ENCODE measurements at places on chromosomes 2 and 18.

- DNase-seq, result no peak
Measured at GRCh38 chr2:120773186-120773800, 37.6 kb downstream of the GLI2 start.

- no peak for DNase-seq
Measured at GRCh38 chr2:128299628-128300027, 19.0 kb downstream of the HS6ST1 start.

DNA sequence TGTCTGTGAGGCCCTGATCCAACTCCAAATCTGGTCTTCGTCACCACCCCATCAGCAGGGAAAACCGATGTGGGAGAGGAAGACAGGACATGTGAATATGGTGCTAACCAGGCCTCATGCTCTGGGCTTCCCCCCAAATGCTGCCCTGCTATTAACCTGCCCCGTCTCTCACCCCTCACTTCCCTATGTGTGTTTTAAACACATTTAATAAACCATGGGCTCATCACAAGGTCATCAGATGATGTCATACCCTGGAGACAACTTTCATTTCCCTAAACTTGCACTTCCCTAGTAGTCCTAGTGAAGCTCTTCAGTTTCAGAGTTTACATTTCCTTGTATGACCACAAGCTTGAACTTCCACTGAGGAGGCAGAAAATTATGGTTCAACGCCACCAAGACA lies 49.9 kb downstream of the CD8B2 start:
- DNase-seq, result no peak

DNA sequence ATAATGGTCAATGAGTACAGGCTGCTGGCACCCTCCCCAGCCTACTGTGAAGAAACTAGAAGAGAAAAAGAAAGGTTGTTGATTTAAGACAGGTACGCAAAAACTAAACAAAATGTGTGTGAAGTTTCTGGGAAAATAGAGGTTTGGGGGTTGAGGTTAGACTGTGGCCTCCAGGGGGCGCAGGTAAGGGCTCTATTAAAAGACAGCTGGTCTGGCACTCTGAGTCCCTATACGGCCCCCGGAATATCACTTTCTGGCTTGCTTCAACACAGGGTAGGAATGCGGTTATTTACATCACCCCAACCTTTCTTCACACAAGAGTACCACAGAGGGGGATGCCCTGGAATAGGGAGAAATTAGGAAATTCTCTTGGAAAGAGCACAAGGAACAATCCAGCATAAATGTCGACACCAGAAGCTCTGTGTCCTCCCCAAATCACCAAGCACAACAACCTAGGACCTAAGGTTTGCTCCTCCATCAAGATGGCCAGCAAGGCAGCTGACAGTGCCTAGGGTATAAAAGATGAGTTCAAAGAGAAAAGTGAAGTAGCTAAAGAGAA lies 480.8 kb upstream of the KLHL29 start:
- no peak for DNase-seq

GRCh38 chr18:2635586-2635985 lies 19.9 kb upstream of the SMCHD1 start:
- no peak for DNase-seq

DNA sequence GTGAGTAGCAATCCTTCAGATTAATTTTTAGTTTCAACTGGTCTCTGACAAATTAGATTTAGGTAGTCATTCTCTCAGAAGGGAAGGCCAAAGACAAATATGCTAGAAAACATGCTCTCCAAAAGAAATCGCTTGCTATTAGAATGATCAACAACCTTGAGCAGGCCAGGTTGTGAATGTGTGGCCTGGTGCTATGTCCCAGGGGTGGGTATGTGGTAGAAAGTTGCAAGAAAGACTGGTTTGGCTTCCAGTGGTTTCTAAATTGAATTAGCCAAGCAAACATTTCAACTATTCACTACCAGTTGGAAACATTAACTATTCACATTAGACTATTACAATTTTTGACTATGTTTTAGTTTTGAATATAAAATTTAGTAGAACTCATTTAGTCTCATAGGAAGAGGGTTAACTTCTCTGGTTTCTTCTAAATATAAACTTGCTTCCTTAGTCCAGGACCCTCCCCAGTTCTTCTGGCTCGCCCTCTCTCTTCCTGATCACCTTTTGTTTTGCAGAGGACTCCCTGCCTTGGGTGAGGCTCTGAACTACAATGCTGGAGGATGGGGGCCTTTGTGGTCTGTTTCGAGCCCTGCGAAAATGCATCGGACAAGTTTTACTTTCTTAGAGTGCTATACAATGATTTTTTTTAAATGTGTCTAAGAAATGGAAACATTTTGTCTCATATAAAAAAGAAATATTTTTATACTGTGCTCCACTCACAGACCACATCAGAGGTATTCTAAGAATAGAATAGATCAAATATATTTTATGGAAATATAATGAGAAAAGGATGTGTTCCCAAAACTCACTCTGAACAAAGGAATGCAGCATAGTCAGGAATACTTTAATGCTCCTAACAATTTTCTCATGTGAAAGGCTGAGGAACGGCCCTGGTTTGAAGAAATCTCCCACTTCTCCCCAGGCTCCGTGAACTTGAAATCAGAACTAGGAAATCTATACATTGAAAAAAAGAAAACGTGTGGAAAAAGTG lies 375.0 kb upstream of the ZEB2 start:
- DNase-seq, result no peak

DNA sequence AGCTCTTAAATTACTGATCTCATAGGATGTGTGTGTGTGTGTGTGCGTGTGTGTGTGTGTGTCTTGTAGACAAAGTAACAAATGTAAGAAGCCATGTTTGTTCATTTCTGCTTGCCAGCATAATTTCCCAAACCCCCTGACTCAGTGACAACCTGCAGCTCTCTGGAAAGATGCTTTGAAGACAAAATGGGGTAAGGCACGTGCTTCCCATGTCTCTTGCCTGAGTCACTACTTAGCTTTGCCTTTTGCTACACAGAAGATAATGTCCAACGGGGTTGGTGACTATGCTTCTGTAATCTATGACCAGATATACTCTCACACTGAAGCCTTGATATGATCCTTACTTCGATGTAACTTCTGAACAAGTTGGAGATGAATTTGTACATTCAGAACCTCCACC lies 332.0 kb downstream of the SLC4A3 start:
- no peak for DNase-seq

DNA sequence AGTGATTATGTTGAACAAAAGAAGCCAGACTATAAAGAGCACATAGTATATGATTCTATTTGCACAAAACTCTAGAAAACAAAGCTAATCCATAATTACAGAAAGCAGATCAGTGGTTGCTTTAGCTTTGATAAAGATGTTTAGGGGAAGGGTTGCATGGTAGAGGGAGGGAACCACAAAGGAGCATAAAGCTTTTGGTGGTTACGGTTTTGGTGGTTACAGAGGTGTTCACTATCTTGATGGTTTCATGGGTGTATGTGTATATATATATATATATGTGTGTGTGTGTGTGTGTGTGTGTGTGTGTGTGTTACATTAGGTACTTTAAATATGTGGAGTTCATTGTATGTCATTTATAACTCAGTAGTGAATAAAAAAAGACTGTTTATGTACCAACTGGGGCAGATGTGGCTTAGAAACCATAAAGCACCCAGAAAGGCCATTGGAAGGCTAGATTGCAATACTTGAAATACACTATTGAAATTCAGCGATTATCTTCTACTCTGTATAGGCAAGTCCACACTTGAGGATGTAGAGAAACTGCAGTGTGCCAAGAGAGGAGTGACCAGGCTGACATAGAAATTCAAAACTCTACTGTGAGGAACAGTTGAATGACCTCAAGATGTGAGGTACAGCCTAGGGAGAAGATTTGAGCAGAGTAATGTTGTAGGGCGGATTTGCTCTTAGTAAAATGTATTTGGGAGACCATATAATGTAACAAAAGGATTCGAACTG lies 60.6 kb downstream of the CAB39 start:
- no peak for DNase-seq

DNA sequence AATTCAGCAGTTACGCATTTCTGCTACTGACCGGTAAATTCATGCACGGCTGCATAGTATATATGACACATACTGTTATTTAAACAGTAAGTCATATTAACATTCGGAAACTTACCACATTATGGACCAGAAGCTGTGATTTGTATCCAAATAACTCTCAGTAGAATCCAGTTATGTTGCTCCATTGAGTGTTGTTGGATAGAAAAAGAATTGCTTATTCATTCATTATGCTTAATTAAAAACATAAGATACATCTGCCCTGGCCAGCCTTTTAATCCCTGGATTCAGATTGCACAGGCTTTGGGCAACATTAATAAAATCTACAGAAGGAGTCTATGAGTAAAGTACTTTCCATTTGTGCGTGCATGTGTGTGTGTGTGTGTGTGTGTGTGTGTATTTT lies 111.3 kb downstream of the CPS1 start:
- no peak for DNase-seq

DNA sequence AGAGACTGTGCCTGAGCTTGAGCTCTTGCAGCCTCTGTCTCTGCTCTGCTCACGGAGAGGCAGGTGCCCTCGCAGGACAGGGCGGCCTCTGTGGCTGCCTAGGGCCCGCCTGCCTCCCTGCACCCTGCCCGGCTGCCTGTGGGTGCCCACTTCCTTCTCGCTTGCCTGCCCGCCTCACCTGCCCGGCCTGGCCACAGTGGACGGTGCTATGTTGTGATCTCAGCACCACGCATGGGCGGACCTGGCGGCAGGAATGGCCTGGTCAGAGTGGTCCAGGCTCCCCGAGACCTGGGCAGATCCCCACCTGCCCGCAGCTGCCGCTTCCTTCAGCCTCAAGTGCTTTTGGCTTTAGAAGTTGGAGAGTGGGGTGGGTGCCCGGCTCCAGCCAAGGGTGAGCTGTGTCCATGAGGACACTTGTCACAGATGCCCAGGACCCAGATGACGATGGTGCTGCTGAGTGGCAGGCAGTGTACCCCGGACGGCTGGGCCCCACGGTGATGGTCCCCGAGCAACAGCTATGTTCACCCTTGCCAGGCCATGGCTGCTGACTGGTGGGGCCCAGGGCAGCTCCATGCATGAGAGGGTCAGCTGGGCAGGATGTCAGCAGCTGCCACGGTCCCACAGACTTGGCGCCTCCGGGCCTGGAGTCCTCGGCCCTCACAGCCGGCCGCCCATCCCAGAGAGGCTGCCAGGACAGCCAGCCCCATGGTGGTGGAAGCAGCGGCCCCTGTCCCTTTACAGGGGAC lies 25.3 kb downstream of the RTP5 start:
- DNase-seq, result no peak

GRCh38 chr2:64276417-64277095 lies 132.3 kb upstream of the PELI1 start:
- DNase-seq, result no peak

DNA sequence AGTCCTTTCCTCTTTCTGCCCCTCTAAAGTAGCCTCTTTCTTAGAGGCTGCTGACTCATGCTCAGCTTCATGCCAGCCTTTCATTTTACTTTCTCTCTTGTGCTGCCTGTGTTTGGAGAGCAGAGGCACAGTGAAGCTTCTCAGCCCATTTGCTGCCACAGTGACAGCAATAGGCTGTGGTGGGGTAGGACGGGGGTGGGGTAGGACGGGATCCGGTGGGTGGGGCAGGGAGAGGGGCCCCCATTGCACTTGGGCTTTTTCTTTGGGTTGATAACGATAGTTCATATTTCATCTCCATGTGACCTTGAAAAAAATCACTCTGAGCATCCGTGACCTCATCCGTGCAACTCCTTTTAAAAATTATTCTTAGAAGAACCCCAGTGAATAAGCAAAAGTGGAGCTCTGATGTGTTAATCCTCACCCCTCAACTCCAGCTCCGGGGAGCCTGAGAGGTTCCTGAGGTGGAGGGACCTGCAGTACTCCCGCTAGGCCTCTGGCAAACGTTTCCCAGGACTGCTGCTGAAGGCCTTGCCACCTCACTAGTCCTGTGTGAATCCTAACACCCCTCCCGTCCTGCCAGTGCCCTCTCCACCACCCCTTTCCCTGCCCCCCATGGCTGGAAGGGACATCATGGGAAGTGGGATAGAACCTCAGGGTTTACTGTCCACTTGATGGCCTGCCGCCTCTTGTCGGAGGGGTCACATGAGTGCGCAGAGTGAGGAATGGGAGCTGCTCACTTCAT lies 70.8 kb downstream of the INPP4A start:
- no peak for DNase-seq

GRCh38 chr2:220779931-220780330 lies 792.2 kb downstream of the EPHA4 start:
- no peak for DNase-seq

DNA sequence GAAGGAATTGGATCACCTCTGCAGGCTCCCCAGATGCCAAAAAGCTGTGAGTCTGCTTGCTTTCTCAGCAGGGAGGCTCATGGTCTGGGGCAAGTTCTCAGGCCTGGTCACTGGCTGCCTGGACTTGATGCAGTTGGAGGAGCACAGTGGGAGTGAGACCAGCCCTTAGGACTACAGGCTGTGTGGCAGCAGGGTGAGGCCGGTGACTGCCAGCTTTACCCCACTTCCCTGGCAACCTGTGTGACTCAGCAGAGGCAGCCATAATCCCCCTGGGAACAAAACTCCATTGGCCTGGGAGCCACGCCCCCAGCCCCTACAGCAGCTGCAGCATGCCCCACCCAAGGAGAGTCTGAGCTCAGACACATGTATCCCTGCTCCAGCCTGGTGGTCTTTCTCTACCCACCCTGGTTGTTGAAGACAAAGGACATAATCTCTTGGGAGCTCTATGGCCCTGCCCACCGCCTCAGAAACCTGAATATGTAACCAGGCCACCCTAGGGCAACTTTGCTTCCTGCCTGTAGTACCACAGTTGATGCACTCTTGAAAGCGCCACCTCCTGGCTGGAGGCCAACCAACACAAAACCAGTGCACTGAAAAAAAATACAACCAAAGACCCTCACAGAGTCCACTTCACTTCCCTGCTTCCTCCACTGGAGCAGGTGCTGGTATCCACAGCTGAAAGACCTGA lies 106.8 kb upstream of the SPATS2L start:
- DNase-seq, result no peak

DNA sequence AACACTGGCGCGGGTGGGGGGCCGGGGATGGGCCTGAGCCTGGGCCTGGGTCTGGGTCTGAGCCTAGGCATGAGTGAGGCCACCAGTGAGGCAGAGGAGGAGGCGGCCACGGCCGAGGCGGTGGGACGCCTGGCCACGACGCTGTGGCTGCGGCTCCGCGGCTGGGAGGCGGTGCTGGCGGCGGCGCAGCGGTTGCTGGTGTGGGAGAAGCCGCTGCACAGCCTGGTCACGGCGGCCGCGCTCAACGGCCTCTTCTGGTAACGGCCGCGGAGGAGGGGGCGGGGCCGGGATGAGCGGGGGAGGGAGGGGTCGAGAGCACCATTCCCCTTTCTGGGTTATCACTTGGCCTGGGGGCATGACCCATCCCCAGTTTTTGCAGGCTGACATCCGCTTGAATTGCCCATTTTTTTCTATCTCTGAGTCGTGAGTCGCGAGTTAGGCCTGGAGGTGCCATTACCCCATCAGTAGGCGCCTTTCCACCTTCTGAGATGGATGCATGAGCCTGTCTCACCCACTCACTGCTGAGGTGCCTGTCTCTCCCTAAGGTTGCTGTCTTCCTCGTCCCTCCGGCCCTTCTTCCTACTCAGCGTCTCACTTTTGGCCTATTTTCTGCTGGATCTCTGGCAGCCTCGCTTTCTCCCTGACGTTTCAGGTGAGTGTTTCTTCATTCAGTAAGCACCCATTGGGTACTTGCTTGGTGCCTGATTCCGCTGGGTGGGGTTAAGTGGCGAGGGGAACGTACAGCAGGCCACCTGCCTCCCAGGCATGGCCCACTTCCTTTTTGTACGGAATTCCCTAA lies 501 bp downstream of the RETREG2 start:
- no peak for DNase-seq

- DNase-seq, result no peak
Measured at GRCh38 chr2:50995610-50996009, 36.3 kb downstream of the NRXN1 start.
